ENCODE measurements at places on chromosomes 1 and 21. TPM values are rescaled to one million over a fixed set of nuclear protein-coding genes. Genes with fewer than 3 reads are reported as not detected.

Gene TCHHL1
- not detected for total RNA-seq

DNA sequence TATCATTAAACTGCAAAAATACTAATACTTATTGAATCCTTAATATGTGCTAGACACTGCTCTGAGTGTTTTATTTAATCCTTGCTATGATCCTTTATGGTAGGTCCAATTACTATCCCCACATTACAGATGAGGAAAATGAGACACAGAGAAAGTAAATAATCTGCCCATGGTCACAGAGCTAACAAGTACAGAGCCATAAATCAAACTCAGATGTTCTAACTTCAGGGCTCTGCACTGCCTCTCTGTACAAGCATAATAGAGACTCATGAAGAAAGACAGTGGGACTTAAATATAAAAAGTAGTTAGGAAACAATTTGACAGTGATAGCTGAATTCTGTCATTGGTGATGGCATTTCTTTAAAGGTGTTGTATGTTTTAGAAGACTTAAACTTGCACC, 346.4 kb downstream of the VAV3 start:
- H3K4me3 ChIP-seq = no peak overlapping the region
- no peak for DNase-seq
- H3K36me3 ChIP-seq = 0 out of 2 replicates have a peak, but pooled peaks cover 3% of the 10 kb centered on the region
- no peak overlapping the region for H3K27ac ChIP-seq

Gene NPPA
- not detected for total RNA-seq

Gene PAQR6
- 6.5 TPM for total RNA-seq

DNA sequence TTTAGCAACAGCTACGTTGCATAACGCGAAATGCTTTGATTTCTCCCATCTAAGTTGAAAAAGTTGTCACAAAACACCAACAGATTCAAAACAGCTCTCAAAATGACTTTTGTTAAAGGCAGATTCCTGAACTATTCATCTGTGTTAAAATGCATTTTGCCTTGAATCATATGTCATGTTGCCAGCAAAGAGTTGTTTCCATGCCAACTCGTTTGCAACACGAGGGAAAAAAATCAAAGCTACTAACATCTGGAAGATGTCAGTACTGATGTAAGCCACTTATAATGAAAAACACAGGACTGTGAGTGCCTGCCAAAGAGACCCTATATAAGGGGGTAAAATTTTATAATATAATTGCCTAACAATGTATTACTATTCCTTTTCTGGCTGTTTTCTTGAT, 182.7 kb upstream of the PTBP2 start:
- H3K27ac ChIP-seq = no peak overlapping the region
- no peaks in the 10 kb centered on the region for H3K27me3 ChIP-seq
- no peaks in the 10 kb centered on the region for H3K36me3 ChIP-seq
- H3K4me1 ChIP-seq = peaks cover 25% of the 10 kb centered on the region
- no peak for DNase-seq

- no peak overlapping the region for H3K27ac ChIP-seq
- H3K4me3 ChIP-seq = no peak overlapping the region
- no peaks in the 10 kb centered on the region for H3K27me3 ChIP-seq
- H3K36me3 ChIP-seq = no peaks in the 10 kb centered on the region
- H3K4me1 ChIP-seq = 0 out of 2 replicates have a peak, but pooled peaks cover 3% of the 10 kb centered on the region
Measured at GRCh38 chr1:233993651-233994050, 89.2 kb downstream of the SLC35F3 start.

Gene RAD54L
- total RNA-seq = 51.2 TPM

Gene C1orf226
- total RNA-seq = 15.7 TPM

DNA sequence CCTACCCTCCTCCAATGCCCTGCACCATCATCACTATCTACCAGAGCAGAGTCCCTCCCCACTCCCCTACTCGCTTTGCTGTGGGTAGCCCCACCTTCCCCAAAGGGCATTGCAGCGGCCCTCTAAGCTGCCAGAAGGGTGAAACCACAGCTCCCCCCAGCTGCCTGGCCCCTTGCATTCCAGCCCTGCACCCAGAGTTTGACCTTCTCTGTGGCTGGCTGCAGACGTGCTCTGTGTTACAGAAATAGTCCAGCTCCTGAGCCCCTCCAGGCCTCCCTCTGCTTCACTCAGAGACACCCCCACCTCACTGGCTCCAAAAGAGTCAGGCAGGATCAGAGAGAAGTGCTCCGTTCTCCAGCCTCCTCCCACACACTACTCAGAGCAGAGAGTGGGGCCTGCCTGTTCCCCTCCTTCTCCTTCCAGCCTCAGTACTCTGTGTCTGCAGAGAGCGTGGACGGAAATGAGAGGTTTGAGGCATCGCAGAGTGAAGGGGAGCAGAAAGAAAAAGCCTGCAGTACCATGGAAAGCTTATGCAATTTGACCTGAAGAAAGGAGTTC, 63.2 kb downstream of the PLEKHA6 start:
- peak; percentile 39 for DNase-seq
- peaks cover 24% of the 10 kb centered on the region for H3K4me1 ChIP-seq
- no peak overlapping the region for H3K27ac ChIP-seq
- no peaks in the 10 kb centered on the region for H3K36me3 ChIP-seq
- no peak overlapping the region for H3K4me3 ChIP-seq
- no peaks in the 10 kb centered on the region for H3K27me3 ChIP-seq

- H3K27me3 ChIP-seq = peaks cover 8% of the 10 kb centered on the region
- peaks cover 4% of the 10 kb centered on the region for H3K4me1 ChIP-seq
- H3K27ac ChIP-seq = no peak overlapping the region
Measured at GRCh38 chr1:223313415-223313754, 50.6 kb downstream of the SUSD4 start.

DNA sequence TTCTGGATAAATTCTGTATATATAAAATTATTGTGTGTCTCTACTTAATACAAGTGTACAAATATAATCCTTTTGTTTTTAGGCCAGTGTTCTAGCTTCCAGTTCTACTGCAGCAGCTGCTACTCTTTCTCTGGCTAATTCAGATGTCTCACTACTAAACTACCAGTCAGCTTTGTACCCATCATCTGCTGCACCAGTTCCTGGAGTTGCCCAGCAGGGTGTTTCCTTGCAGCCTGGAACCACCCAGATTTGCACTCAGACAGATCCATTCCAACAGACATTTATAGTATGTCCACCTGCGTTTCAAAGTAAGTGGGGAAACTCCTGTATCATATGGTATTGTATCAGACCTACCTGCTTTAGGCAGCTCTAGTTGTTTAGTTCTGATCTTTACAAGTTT, 21.3 kb upstream of the OLFML3 start:
- no peak overlapping the region for H3K4me3 ChIP-seq
- no peak overlapping the region for H3K27ac ChIP-seq
- H3K4me1 ChIP-seq = no peaks in the 10 kb centered on the region
- peaks cover 48% of the 10 kb centered on the region for H3K36me3 ChIP-seq
- no peaks in the 10 kb centered on the region for H3K27me3 ChIP-seq
- no peak for DNase-seq

GRCh38 chr1:101112051-101112780, 86.6 kb upstream of the DPH5 start:
- DNase-seq = no peak
- no peaks in the 10 kb centered on the region for H3K27me3 ChIP-seq

DNA sequence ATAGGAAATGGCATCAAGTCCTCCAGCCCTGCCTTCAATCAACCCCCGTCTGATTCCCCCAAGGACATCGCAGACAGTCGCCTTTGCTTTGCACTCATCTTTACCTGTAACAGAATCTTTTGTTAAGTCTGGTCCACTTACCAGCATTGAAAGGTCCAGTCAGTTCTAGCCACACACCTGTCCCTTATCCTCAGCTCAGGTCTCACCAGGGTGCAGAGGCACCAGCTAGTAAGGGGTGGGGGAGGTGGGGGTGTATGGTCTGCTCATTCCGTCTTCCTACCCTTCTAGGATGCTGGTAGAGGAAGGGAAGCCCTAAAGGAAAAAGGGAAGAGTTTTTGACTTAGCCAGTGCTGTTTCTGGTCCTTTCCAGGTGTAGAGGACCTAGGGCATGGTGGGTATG, 427.7 kb downstream of the MATN1 start:
- H3K27me3 ChIP-seq = peaks cover 7% of the 10 kb centered on the region
- H3K4me3 ChIP-seq = no peak overlapping the region
- no peak overlapping the region for H3K27ac ChIP-seq
- DNase-seq = no peak

GRCh38 chr21:20507783-20508182, 490.4 kb upstream of the NCAM2 start:
- H3K4me3 ChIP-seq = no peak overlapping the region
- no peaks in the 10 kb centered on the region for H3K4me1 ChIP-seq
- H3K36me3 ChIP-seq = peaks cover 40% of the 10 kb centered on the region

Measured in WTC11 (cell line).